HuH-7.5 (cell line): ENCODE measurements at places on chromosomes 4 and X.

GRCh38 chrX:15916704-15917084 lies 62.1 kb upstream of the AP1S2 start:
- DNase-seq = no peak

DNA sequence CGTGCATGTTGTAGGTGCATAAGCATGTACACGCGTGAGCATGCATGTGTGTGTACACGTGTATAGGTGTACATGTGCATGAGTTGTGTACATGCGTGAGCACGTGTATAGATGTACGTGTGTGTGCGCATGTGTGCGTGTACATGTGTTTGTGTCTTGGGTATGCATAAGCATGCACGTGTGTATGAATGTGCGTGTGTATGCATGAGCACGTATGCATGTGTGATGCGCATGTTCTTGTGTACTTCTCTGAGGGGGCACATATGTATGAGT lies 9.0 kb downstream of the NAT8L start:
- DNase-seq = no peak

DNA sequence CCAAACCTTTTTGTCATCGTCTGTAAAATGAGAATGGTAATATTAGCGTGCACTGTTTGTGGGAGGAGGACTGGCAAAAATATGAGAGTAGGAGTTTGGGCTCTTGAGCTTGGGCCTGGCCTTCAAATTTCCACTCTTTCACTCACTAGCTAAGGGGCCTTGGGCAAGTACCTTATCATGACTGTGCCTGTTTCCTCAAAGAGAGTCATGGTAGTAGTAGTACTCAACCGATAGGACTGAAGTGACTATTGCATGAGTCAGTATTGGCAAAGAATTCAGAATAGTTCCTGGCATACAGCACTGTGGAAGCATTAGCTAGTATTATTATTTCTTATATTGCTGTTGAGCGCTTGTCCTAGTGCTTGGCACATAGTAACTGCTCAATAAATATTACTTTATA lies 16.0 kb upstream of the RBM3 start:
- DNase-seq = no peak

DNA sequence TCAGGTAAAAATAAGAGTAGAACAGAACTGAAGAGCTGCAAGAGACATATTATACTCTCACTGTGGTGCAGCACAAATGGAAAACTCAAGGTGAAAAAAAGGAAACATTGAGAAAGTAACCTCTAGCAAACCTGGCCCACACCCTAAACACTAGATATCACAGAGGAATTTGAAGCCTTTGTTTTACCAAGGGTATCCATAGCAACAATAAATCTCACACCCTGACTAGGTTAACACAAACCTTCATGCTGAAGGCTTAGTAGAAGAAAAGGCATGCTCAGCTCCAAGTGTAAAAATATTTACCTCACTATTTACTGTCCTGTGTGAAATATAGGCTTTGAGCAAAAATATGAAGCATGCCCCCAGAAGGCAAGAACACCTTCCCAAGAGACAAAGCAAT lies 61.9 kb upstream of the TAB3 start:
- DNase-seq = no peak

DNA sequence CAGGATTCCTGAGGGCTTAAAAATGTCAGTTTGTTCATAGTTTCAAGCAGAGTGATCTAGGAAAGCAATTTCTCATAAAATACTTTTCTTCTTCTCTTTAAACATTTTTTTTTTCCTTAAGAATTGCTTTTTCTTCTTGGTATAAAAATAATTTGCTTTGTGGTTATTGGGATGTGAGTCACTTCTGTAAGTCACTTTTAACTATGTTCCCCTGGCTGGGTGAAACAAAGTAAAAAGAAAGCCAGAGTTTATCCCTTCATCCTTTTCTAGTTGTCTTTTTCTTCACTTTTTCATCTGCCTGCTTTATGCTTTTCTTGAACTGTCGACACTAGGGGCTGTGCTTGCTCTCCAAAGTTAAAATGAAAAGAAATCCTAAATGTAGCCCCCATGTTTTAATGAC lies 33.5 kb downstream of the ARSJ start:
- DNase-seq = no peak

DNA sequence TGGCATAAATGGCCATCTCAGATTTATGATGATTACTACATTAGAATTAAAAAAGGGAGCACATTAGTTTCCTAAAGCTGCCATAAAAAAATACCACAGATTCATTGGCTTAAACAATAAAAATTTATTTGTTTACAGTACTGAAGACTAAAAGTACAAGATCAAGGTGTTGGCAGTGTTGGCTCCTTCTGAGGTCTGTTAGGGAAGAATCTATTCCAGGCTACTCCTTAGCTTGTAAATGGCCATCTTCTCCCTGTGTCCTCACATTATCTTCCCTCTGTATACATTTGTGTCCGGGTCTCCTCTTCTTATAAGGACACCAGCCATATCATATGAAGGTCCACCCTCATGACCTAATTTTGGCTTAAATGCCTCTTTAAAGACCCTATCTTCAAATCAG lies 341.0 kb downstream of the SLC7A11 start:
- no peak for DNase-seq

- DNase-seq = no peak
These were observed 557.5 kb downstream of the PPARGC1A start for GRCh38 chr4:23332313-23332712.

DNA sequence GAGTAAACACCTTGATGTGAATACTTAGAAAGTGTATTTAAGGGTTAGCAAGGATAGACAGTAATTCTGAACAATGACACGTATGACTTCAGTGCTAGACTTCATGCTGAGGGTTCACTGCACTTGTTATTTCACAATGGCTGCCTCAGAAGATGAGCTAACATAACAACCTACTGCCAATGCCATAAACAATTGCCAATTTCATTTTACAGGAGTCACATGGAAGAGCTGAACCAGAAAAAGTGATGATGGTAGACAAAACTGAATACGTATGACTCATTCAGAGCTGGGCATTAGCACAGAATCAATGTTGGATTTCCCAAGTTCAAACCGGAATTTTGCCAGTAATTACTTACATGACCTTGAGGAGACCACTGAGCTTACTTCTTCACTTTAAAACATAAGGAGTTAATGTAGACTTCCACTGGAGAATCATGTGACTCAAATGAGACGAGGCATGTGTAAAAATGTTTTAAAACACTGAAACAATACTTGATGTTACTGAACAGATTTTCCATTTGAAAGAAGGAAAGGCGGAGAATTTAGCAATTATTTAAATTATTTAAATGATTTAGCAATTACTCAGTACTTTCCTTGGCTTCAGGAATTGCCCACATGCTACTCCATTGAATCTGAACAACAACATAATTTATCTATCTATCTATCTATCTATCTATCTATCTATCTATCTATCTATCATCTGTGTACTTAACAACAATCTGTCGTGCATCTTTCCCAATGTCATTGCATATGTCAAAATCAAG lies 868.5 kb upstream of the SLIT2 start:
- DNase-seq = no peak

GRCh38 chrX:76172325-76172893 lies 453 bp upstream of the PBDC1 start:
- no peak for DNase-seq

DNA sequence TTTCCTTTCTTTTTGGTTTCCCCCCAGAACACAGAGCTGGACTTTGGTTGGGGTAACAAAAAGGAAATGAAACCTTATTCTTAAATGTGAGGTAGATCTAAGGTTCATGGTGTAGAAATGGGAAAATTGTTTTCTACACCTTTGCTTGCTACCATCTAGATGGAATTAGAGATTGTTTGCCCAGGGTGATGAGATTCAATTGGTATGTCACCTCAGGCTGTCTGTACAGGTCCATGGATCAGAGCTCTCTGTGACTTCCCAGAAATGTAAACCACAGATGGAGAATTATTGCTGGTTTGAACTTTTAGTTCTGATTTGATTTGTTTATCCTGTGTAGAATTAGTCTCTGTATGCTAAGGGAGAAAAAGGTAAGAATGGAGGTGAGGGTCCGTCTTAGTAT lies 146.7 kb downstream of the PCDH7 start:
- DNase-seq = no peak

DNA sequence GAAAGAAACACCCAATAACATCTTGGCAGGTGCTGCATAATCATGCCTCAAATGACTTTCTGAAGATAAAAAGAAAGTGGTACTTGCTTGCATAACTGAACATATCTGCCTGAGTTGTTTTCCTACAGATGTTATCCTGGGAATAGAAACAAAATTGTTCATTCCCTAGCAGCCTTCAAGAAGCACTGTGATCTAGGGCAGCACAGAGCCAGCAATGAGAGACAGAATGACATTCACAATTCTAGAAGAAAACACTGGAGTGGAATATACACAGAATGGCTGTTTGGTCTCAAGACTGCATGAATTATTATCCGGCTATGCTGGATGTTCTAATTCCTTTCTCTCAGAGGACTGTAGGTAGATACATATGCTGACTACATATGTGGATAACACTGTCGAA lies 790.9 kb downstream of the PDHA2 start:
- no peak for DNase-seq

GRCh38 chr4:83781434-83781833 lies 245.5 kb downstream of the GPAT3 start:
- DNase-seq = no peak

DNA sequence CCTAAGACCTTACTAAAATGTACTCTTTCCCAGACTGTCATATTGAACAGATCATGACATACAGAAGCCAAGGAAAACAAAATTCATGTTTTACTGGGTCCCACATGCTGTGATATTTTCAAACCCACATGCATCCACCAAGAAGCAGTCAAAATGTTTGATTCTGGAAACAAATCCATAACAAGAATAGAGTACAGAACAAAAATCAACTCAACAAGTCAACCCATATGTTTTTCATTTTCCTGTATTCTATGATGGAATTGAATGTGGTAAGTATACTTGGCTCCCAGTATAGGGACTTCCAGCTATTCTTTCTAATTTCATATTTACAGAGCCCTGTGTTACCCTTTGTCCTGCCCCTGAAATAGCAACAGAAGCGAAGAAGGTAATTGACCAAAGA lies 106.8 kb downstream of the COL25A1 start:
- DNase-seq = no peak

- DNase-seq = no peak
These were observed 59.4 kb downstream of the LCORL start for GRCh38 chr4:17962171-17962570.

GRCh38 chr4:123966990-123967769 lies 570.6 kb downstream of the SPRY1 start:
- DNase-seq = no peak

DNA sequence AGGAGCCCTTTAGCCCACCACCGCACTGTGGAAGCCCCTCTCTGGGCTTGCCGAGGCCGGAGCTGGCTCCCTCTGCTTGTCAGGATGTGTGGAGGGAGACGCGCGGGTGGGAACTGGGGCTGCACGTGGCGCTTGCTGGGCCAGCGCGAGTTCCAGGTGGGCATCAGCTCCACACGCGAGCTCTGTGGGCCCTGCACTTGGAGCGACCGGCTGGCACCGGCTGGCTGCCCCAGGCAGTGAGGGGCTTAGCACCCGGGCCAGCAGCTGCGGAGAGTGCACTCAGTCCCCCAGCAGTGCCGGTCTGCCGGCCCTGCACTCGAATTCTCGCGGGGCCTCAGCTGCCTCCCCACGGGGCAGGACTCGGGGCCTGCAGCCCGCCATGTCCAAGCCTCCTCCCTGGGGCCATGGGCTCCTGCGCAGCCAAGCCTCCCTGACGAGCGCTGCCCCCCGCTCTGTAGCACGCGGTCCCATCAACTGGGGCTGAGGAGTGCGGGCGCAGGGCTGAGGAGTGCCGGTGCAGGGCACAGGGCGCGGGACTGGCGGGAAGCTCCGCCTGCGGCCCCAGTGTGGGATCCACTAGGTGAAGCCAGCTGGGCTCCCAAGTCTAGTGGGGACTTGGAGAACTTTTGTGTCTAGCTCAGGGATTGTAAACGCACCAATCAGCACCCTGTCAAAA lies 93.6 kb downstream of the DTHD1 start:
- no peak for DNase-seq

- DNase-seq = no peak
These were observed 458.7 kb downstream of the NAF1 start for GRCh38 chr4:162707962-162708361.

- DNase-seq = no peak
These were observed 150.9 kb downstream of the ENPP6 start for GRCh38 chr4:184066584-184067300.

- no peak for DNase-seq
These were observed 102.8 kb downstream of the SLC2A9 start for GRCh38 chr4:9918484-9918883.

GRCh38 chrX:110182362-110182761 lies 135.5 kb downstream of the AMMECR1 start:
- no peak for DNase-seq

- DNase-seq = no peak
These were observed 242.1 kb upstream of the TRAM1L1 start for GRCh38 chr4:117327491-117327890.

GRCh38 chr4:125952631-125953030 lies 637.9 kb downstream of the FAT4 start:
- DNase-seq = no peak

DNA sequence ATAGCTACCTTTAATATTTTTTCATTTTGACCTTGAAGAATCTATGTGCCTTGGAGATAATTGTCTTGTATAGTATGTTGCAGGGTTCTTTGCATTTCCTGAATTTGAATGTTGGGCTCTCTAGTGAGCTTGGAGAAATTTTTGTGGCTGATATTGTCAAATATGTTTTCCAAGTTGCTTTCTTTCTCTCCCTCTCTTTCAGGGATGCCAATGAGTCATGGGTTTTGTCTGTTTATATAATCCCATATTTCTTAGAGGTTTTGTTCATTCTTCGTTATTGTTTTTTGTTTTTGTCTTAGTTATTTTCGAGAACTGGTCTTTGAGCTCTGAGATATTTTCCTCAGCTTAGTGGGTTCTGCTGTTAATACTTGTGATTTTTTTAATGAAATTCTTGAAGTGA lies 20.7 kb downstream of the RAB40AL start:
- no peak for DNase-seq

- no peak for DNase-seq
These were observed 74.8 kb downstream of the COX18 start for GRCh38 chr4:72994670-72995069.

DNA sequence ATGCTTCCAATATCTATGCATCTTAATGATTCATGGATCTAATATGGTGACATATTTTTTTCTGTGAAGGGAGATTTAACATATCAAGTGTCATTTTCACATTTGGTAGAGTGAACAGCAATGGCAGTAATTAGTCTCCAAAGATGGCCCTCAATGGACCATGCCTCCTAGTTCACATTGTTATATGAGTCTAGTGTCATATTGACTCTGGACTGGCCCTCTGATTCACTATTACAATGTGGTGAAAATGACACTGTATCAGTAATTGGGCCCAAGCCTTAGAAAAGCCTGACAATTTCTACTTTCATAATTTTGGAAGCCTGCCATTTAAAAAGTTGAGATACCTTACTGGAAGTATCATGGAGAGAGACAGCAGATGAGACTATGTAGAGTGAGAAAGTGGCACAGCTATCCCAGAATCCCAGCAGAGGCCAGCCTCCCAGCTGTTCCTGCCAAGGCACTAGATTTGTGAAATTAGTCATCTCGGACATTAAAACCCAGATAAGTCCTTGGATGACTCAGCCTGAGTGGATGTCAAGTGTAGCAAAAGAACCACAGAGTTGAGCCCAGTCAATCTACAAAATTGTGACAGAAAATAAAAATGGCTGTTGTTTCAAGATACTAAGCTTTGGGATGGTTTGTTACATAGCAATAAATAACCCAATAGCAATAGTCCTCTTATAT lies 68.4 kb downstream of the ARHGEF38 start:
- no peak for DNase-seq
